ENCODE measurements at places on chromosomes 1 and 21. TPM values are rescaled to one million over a fixed set of nuclear protein-coding genes. Genes with fewer than 3 reads are reported as not detected.

The OR2T35 gene
- not detected for total RNA-seq

The PFKFB2 gene
- total RNA-seq, result 4.0 TPM

The ACTN2 gene
- 0.71 TPM for total RNA-seq

The RNU1-3 gene
- not detected for total RNA-seq

The ADORA3 gene
- total RNA-seq, result not detected

The KRTAP7-1 gene
- total RNA-seq, result not detected

The FAM151A gene
- total RNA-seq, result not detected

The SGIP1 gene
- total RNA-seq, result 26.8 TPM

The CTH gene
- total RNA-seq, result 1.7 TPM

The GCSAML gene
- total RNA-seq, result not detected

The SEMA4A gene
- 2.0 TPM for total RNA-seq
